ENCODE measurements at places on chromosomes 3 and 15.

DNA sequence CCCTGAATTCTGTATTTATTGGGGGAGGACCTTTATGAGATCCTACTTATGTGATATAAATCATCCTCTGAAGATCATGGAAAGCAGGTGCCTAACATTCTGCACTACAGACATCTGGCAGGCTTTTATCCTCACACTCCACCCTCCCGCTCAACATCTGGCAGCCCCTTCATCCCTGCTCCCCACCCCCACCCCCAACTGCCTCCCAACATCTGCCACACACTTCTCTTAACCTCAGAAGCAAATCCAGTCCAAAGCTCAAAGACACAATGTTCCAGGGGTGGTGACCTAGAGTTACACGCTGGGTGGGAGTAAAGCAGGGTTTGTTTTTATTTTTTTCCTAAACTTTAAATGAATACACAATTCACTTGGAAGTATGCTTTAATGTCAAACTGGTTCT is 184.5 kb upstream of the ATP11B start:
- DNase-seq = no peak

DNA sequence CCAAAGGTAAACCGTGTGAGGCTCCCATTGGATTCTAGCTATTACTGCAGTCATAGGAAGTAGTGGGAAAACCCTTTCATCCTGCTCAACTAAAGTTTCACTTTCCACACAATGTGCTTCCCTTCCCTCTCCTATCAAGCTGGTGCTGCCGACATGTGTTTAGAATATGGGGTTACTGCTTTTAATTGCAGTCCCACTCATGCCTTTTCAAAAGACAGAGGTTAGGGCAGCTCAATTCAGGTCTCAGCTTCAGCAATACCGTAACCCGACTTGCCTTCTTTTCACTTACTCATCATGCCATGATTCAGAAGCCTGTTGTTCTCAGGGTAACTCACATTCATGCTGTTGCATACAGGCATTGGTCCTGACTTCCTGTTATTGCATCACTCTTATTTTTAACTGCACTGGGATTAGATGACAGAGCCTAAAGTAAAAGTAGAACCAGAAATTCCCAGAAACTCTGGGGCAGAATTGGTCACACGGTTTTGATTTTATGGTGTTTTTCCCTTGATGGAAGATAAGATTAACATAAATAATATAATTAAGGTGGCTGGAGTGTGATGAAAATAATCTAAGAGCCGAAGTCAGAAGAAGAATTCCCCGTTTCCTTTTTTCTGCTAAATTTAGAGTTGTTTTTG is 45.7 kb downstream of the C2CD4B start:
- DNase-seq = peak; percentile 19

DNA sequence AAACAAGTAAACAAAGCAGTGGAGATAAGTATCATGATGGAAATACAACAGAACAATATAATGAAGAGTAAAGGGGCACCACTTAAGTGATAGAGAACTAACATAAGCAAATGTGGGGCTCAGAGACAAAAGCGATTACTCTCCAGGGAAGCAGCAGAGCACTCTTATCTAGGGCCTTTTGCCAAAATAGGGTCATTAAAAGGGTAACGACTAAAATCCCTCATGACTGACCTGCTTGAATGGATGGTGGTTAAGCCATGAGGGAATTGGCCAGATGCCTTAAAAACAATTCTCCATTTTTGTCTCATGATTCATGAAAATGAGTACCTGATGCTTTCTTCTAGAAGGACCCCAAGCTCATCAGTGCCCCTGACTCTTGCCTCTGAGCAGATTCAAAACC is 3.2 kb upstream of the SLC7A14 start:
- DNase-seq = no peak

DNA sequence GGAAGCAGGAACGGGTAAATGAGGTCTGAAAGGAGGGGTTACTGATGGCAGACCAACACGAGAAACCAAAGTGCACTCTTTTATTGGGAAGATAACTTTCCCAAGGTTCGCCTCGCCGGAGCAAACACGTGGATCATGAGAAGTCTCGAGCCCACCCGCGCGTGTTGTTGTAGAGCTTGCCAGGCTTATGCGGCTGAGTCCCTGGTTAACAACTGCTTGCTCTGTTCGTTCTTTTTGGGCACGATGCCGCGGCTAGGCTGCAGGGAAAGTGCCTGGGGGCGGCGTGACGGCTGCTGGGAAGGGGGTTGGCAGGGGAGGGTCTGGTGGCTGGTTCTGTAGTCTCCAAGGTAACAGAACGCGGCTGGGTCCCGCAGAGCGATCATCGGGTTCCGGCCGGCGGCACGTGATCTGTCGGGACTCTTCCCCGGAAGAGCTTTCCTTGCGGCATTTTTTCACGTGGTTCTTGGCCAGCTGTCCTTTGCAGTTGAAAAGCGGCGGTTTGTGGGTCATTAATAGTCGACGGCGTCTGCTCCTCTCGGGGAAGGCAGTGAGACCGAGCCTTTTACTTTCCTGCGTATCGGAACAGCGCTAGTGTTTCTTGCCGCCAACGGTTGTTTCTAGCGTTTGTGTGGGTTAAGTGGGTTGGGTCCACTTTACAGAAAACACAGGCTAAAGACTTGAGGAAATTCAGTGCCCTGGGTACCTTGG is 1.5 kb downstream of the MGA start:
- DNase-seq = peak; percentile 51

- DNase-seq = no peak
Observed at GRCh38 chr3:183619624-183620251, 15.7 kb upstream of the KLHL24 start.

DNA sequence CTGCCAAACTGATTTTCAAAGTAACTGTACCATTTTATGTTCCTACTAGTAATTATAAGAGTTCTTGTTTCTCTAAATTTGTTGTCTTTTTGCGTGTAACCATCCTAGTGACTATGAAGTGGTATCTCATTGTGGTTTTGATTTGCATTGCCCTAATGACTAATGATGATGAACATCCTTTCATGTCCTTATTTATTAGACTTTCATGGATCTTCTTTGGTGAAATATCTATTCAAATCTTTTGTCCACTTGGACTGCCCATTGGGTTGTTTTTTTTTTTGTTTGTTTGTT is 3.6 kb downstream of the OXSR1 start:
- DNase-seq = no peak

DNA sequence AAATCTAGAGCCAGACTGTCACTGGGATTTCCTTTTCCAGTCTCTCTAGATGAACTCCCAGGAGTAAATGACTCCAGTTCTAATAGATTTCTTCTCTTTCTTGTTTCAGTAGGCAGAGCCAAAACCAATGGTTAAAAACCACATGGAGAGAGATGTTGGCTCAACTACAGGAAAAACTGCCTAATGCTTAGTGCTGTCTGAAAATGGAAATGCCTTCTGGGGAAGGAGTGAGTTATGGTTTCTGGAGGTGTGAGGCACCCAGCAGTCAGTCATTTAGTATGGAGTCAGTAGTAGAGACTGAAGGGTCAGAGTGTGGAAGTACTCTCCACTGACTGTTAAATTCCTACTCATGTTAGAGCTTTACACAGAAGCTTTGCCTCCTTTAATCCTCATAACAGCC is 136.7 kb downstream of the CCNL1 start:
- no peak for DNase-seq

DNA sequence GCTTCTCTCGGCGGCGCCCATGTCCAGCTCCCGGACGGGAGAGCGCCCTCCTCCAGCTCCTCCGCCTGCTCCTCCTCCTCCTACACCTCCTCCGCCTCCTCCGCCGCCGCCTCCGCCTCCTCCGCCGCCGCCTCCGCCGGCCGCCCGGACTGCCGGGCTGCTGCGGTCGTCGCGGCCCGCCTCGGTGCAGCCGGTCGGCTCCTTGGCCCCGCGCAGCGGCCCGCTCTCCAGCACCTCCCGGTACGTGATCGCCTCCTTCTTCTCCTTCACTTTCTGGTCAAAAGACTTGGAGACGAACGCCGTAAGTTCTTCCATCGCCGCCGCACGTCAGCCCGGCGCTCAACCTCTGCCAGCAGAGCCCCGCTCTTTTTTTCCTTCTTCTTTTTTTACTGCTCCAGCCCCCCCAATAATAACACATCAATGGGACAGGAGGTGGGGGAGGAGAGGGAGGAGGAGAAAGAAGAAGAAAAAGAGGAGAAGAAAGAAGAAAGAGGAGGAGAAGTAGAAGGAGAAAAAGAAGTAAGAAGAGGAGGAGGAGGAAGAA is 438 bp downstream of the SHOX2 start:
- no peak for DNase-seq

GRCh38 chr3:149967086-149967685 is 3.5 kb downstream of the PFN2 start:
- no peak for DNase-seq

GRCh38 chr3:169603661-169604060 is 59.9 kb downstream of the MECOM start:
- DNase-seq = no peak

DNA sequence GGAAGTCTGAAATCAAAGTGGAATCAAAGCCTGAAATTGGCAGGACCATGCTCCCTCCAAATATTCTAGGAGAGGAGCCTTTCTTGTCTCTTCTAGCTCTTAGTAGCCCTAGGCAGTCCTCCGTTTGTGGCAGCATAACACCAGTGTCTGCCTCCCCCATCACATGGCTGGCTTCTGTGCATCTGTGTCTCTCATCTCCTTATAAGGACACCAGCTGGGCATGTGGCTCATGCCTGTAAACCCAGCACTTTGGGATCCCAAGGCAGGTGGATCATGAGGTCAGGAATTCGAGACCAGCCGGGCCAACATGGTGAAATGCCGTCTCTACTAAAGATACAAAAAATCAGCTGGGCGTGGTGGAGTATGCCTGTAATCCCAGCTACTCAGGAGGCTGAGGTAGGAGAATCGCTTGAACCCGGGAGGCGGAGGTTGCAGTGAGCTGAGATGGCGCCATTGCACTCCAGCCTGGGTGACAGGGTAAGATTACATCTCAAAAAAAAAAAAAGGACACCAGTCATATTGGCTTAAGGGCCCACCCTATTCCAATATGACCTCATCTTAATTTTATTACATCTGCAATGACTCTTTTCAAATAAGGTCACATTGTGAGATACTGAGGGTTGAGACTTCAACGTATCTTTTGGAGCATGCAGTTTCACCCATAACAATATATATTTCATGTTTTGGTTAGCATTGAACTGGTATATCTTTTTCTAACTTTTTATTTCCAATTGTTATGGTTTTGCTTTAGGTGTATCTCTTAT is 148.0 kb upstream of the TPM1 start:
- DNase-seq = no peak

GRCh38 chr15:90884719-90885431 is 571 bp downstream of the FES start:
- DNase-seq = no peak

GRCh38 chr3:52384019-52384761 is 60.7 kb downstream of the SEMA3G start:
- no peak for DNase-seq

DNA sequence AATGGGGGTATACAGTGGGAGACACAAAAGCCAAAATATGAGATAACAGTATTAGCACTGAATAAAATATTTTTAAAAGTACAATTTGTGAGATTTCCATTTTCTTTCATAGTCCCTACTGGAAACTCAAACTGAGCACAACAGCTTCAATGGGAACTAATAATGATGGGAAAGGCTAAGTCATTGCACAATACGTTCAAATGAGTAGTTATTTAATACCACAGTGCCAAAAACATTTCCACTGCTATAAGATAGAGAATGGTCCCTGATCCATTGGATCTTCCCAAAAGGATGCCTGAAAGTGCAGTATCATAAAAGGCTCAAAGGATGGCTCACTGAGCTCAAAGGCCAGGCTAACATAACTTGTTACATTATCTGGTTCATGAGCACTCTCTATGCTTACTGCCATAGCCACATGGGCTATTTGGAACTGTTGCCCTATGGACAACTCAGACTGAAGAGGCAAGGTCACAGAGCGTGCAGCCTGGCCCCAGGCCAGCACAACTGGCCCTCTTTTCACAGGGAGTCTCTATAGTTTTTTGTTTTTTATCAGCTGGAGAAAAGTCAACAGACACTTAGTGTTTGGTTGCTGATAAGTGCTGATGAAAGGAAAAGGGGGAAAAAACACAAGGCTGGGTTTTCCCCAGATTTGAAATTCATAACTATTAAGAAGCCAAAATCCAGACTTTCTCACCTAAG is 54.1 kb upstream of the PPIB start:
- DNase-seq = no peak

- no peak for DNase-seq
Observed at GRCh38 chr3:193815246-193816027, 222.4 kb downstream of the OPA1 start.

GRCh38 chr15:85649372-85649771 is 145.4 kb downstream of the KLHL25 start:
- no peak for DNase-seq

DNA sequence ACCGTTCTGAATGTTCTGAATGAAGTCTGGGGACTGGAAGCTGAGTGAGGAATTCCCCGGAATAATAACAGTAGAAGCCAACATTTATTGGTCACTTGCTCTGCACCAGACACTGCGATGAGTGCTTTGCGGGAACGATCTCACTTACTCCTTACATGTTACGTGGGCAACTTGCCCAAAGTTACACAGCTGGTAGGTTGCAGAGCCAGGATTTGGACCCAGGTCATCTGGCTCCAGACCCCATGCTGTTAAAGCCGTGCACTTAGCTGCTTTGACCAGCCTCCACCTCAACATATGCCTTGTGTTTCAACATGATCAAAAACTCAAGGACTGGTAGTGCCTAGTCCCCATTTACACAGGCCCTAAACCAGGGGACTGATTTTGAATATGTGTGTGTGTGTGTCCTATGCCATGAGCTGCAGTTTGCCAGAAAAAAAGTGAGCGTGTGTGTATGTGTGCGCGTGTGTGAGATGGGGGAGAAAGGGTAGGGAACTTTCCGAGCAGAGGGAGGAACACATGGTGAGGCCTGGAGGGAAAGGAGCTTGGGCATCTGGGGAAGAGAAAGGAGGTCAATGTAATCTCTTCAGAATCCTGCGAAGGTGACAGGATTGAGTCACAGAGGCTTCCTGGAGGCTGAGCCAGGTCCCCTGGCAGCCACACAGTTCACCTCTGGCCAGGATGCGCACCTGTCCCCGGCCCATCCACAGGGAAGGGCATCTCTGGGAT is 28.9 kb downstream of the LINGO1 start:
- DNase-seq = no peak

GRCh38 chr3:24182756-24183155 is 237.7 kb downstream of the NR1D2 start:
- no peak for DNase-seq

DNA sequence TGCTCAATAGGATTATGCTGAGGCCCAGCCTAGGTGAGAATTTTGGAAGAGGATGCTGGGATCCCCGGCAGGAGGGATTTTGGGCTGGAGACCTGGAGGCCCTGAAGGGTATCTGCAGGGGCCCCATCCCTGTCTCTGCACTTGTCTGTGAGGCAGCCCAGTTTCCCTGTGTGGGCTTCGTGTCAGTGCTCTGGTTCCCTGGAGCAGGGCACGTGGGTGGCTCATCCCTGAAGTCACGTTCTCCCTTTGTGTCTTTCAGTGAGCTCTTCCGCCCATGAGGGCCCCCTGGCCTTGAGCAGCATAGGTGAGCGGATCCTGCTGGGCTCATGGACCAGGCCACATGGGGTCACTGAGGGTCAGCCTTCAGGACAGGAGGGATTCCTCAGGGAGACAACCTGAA is 217.9 kb downstream of the SNRPN start:
- DNase-seq = no peak
